Cardiac atrium fibroblast (primary cell): ENCODE measurements at places on chromosomes 7 and 10. TPM values are rescaled to one million over a fixed set of nuclear protein-coding genes. Genes with fewer than 3 reads are reported as not detected.

Gene OR9A2
- total RNA-seq = not detected in 2 replicates

Gene ZNF722
- not detected in 2 replicates for total RNA-seq

Gene TSPAN15
- total RNA-seq = 6.0 and 7.4 TPM in 2 replicates

Gene SPDYE6
- total RNA-seq = not detected in 2 replicates

Gene MKX
- not detected in 2 replicates for total RNA-seq

Gene SH2D4B
- not detected in 2 replicates for total RNA-seq

Gene COL17A1
- total RNA-seq = 0.16 and 0.36 TPM in 2 replicates

Gene AFAP1L2
- 2.5 and 3.2 TPM in 2 replicates for total RNA-seq

Gene GBX1
- total RNA-seq = not detected in 2 replicates

Gene CDK14
- 15.9 and 17.7 TPM in 2 replicates for total RNA-seq

Gene WEE2
- total RNA-seq = not detected in 2 replicates

Gene PIP
- 0.32 and 2.9 TPM in 2 replicates for total RNA-seq

Gene PLAU
- total RNA-seq = 49.1 and 55.2 TPM in 2 replicates

Gene OPN4
- total RNA-seq = not detected in 2 replicates

Gene OR6V1
- total RNA-seq = not detected in 2 replicates

Gene DENND2A
- total RNA-seq = 2.9 and 13.7 TPM in 2 replicates

Gene ANKRD2
- 0.54 TPM in 1 of 2 replicates, not detected in the other for total RNA-seq

Gene MTPN
- 110 and 125 TPM in 2 replicates for total RNA-seq

Gene H2BK1
- not detected in 2 replicates for total RNA-seq

Gene MMD2
- total RNA-seq = not detected in 2 replicates

Gene IGFBP3
- total RNA-seq = 290 and 686 TPM in 2 replicates

Gene NPM3
- 58.3 and 62.8 TPM in 2 replicates for total RNA-seq

Gene STEAP1
- 29.4 and 72.7 TPM in 2 replicates for total RNA-seq

Gene ABCC2
- total RNA-seq = 0.32 and 0.54 TPM in 2 replicates

Gene CPA4
- 56.7 and 90.1 TPM in 2 replicates for total RNA-seq

Gene ZNF32
- total RNA-seq = 29.6 and 34.3 TPM in 2 replicates

Gene SFTPA2
- total RNA-seq = not detected in 2 replicates

Gene SKIDA1
- total RNA-seq = 0.18 and 0.65 TPM in 2 replicates

Gene FRMD4A
- total RNA-seq = 11.8 and 17.7 TPM in 2 replicates

Gene ZNF789
- total RNA-seq = 1.9 and 4.0 TPM in 2 replicates
